ENCODE measurements at places on chromosomes 4 and X.

- DNase-seq = peak; percentile 63
Measured at GRCh38 chrX:72714478-72714916, 391 bp upstream of the PHKA1 start.

DNA sequence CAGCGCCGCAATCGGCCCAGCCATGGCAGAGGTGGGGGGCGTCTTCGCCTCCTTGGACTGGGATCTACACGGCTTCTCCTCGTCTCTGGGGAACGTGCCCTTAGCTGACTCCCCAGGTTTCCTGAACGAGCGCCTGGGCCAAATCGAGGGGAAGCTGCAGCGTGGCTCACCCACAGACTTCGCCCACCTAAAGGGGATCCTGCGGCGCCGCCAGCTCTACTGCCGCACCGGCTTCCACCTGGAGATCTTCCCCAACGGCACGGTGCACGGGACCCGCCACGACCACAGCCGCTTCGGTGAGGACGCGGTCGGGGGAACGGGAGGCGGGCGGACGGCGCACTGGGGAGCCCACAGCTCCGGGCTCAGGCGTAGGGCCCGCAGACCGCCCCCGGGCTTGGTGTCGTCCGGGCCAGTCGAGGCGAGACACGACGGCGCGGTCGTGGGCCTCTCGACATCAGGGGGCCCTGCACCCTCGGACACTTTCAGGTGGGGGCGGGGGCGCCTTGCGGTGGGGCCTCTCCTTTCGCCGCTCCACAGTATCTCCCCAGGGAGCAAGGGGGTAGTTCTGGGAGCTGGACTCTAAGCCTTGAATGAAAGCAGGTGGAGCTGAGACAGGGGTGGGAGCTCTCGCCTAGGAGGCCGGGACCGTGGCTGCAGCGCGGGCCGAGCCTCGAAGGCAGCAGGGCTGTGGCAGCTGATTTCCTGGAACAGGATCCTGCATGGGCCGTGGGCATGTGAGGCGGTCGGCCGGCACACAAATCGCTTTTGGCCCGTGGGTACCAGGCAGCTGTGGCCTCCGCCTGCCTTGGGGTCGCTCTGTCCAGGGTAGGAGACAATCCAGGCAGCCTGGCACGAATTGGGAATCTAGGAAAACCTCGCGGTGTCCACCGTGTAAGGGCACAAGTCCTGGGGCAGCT, 722 bp downstream of the FGF16 start:
- no peak for DNase-seq

DNA sequence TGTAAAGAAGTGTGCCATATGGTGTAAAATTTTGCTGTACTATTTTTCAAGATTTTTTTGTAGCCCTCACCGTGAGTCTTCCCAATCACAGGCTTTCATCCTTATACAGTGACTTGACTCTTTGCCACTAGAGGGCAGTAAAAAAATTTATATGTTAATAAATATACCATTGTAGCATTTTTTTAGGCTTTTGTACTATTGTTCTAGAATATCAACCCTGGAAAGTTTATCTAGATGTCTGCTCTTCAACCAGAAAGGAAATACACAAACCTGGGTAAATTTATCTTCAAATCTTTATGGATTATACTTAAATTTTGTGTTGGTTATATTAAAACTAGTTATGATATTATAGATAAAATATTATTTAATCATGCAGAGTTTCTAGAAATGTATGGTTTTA, 235.3 kb downstream of the TENM3 start:
- DNase-seq = no peak

- no peak for DNase-seq
Measured at GRCh38 chrX:51860679-51861078, 32.7 kb upstream of the MAGED1 start.

- peak; percentile 65 for DNase-seq
Measured at GRCh38 chrX:68571610-68572311, 72.9 kb downstream of the YIPF6 start.

DNA sequence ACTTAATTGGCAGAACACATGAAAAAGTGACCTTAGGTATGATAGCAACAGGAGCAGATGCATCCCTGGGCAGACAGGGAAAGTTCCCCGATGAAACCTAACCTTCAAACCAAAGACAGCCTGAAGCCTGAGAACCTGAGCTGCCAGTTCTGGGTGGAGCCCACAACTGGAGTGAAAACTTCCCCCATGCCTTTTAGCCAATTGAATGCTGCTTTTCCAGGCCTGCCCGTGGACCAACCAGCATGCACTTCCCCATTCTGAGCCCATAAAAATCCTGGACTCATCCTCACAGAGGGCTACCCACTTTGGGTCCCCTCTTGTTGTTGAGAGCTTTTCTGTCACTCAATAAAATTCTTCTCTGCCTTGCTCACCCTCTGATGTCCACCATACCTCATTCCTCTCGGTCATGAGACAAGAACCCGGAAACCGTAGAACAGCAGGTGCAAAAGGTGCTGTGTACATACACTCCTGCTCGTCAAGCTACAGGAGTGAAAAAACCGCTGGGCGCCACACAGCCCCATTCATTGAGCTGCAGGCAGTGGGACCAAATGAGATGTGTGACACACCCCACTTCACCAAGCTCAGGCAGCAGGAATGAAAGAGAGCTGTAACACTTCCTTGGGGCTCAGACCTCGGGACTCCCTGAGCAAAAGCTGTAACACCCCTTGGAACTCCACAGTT, 13.9 kb upstream of the SLC7A11 start:
- DNase-seq = no peak

DNA sequence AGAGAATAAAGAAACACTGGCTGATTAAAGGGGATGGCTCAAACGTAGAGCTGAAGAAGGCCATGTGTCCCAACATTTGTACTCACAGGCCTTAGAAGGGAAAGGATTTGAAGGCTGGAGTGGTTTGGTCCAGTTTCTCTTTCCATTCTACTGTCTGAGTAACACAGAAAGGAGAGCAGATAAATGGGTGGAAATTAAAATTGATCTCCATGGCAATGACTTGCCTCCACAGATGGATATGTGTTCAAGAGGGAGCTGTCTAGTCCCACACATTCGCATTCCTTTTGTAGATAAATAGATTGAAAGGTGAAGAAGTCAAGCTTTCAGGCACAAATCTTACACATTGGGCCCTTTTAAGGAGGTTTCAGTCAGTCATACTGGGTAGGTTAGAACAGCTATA, 74.6 kb downstream of the DOCK11 start:
- no peak for DNase-seq

DNA sequence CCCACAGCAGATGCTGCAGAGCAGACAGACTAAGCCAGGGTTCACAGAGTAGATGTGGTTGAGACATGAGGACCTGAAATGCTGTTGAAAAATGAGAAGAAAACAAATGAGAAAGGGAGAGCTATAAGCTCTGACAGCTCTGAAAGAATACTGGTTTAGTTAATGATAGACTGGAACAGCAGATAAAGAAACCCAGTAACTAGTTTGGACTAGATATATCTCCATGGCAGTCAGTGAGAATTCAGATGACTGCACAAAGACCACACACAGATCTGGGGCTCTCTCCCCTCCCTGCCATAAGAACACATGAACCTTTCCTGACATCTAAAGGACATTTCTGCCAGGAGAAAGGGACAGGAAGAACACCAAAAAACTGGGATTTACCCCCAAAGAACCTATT, 8.2 kb downstream of the NAA11 start:
- DNase-seq = no peak

DNA sequence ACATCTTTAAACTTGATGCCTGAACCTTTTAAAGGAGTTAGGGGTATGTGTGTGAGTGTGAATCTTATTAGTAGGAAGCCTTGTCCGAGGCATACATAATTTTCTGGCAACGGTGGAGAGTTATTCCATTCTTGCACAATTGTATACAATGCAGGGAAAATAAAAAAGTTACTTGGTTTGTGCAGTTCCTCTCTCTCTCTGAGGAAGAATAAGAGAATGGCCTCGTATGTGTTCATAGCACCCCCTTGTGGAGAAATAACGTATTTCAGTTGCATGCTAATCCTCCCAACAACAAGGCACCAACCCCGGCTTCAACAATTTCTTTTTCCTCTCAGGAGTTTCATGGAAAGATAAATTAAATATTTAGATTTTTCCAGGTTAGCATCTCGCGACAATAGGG, 33.7 kb upstream of the FGF13 start:
- DNase-seq = peak; percentile 31

GRCh38 chr4:76658231-76659102, 223.4 kb downstream of the SHROOM3 start:
- peak; percentile 29 for DNase-seq

GRCh38 chrX:23332888-23333821, 1.5 kb upstream of the PTCHD1 start:
- peak; percentile 1 for DNase-seq

Data from Caki2 (cell line).